ENCODE measurements at places on chromosomes 1 and 21.

- no peak for DNase-seq
Measured at GRCh38 chr1:217274416-217274815, 356.5 kb downstream of the GPATCH2 start.

DNA sequence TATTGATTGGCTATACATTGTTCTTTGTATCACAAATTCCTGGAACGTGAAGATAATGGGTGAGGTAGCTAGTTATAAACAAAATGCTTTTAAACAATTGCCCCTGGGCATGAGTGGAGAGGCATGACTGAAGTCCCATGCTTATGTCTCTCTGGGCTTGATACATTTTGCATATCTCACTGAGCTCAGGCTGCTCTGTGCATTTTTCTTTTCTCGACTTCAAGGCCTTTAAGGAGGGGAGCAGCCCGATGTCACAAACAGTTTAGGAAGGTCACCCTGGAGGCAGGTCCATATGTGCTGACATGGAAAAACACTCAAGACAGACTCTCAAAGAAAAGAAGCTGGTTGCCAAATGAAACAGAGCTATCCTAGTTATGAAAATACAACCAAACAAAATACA lies 80.1 kb upstream of the PUM1 start:
- no peak for DNase-seq

DNA sequence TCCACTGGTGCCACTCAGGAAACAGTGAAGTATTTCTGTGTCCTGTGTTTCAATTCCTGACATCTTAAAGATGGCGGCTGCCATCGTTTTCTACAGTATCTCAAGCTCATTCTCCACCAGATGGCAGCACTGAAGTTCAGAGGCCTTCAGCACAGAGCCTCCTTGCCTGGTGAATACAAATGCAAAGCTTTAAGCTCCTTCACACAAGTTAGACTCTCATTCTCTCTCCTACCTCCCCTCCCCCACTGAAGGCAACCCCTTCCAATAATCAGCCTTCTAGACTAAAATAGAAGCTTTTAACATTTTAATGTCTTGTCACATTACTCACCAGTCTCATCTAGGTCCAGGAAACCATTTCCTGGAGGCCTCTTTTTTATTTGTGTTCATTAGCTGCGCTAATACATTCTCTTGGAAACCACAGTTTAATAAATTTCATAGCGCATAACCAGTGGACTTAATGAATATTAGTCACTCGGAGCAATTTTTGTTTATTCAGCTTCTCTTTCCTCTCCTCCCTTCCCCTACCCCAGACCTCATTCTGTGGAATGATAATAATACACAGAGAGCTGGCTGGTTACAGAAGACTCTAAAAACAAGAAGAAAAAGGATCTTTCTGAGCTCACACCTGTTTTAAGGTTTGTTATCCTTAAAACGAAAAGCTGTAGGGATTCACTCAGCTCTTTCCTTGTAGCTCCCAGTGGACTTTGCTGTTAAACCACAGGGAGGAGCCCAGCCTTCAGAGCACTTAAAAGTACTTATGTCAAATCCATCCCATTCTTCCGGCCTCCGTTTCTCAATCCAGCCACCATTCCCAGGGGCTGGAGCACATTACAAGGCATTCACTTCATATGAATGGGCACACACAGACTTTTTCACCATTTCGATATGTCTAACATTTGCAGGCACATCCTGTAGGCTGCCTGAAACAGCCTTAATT lies 384.9 kb downstream of the HLX start:
- DNase-seq = no peak

- no peak for DNase-seq
Measured at GRCh38 chr1:38712046-38712445, 147.5 kb downstream of the RRAGC start.

GRCh38 chr1:52423771-52424170 lies 19.4 kb downstream of the PRPF38A start:
- DNase-seq = no peak

GRCh38 chr1:153649863-153650235 lies 8.7 kb upstream of the SNAPIN start:
- DNase-seq = peak; percentile 74

DNA sequence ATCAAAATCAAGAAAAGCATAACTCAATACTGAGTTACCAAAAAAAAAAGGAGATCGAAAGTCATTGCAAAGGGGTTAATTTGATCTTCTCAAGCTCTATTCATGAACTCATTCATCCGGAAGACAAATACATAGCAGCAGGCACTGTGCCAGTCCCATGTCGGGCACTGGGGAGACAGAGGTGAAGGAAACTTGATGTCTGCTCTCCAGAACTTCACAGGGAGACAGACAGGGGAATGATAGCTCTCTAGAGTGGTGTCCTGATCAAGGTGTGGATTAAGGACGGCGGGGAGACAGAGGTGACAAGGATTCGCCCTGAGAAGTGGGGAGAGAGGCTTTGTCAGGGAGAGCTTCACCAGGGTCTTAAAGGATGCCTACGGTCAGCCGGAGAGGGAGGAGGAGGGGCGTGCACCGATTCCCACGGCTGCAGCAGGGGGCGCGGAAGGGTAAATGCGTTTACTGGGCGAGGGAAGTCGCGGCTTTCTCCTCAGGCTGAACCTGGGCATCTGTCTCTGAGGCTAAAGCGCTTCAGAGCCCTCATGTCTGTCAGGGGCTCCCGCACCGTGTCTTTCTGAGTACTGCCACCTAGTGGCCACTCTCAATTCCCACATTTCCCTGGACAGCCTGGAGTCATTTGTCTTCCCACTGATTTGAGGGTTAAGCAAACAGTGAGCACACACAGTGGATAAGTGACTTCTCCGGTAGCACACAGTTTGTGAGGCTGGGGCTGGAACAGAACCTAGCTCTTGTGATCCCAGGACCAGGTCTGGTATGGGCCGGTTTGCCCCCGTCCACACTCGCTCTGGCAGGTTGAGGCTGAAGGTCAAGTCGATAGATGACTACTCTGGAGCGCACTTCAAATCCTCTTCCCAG lies 152.8 kb downstream of the TENT5C start:
- DNase-seq = peak; percentile 36

- DNase-seq = no peak
Measured at GRCh38 chr1:978835-979743, 2.8 kb downstream of the PERM1 start.

Data from caudate nucleus (tissue), 63 donors.